NCI-H774 (cell line): ENCODE measurements at places on chromosomes 2 and 18.
A peak's percentile ranks its signal among the peaks of the same experiment; 100 is the strongest.

GRCh38 chr2:233965032-233965603 is 47.9 kb downstream of the TRPM8 start:
- DNase-seq, result no peak

DNA sequence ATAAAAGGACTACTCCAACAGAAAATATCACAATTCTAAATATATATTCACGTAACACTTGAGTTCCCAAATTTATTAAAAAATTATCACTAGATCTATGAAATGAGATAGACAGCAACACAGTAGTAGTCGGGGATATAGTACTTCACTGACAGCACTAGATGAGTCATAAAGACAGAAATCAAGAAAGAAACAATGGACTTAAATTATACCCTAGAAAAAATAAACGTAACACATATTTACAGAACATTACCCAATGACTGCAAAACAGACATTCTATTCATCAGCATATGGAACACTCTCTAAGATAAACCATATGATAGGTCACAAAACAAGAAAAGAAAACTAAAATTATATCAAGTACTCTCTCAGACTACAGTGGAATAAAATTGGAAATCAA is 429.4 kb downstream of the MBD2 start:
- DNase-seq, result no peak

- DNase-seq, result peak; percentile 21
These were observed 1.8 kb upstream of the AGBL5 start for GRCh38 chr2:27049422-27050280.

DNA sequence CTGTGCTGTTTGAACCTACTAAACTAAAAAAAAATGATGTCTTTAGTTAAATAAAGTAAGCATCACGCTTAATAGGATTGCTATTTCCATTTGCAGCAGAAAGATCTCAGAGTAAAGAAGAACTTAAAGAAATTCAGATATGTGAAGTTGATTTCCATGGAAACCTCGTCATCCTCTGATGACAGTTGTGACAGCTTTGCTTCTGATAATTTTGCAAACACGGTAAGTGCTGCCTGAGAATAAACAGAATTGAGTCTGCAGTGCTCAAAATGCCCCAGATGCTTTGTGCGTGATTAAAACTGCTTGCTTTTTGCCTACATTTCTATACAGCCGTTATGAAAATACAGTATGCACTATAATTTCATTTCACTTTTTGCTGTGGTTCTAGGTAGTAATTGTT is 3.9 kb downstream of the CDCA7 start:
- no peak for DNase-seq

DNA sequence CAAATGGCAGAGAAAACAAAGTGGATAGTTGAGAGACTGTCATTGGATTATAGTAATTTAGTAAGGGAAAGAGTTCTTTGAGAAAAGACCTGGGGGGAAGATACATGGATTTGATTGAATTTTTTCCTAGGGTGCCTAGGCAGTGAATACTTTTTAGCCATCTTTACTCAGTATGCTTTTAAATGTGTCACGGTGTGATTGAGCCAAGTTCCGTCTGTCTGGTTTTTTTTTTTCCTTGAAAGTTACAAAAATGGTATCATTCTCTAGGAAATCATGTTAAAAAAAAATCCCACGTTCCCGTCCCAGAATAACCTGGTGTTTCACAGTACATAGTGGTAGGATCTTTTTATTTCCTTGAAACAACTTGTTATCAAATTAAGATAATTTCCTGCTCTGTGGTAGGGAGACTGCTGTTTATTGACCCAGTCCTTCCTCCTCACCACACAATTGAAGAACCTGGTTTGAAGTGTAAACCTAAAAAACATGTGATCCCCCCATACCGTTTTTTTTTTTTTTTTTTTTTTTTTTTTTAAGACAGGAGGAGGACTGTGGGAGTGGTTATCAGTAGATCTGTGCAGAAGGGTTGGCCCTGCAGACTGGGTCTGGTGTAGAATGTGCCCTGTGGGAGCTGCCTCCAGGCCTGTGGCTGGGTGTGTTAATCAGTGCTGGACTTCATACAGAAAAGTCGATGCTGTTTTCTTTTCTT is 55.1 kb downstream of the DGKD start:
- no peak for DNase-seq

- DNase-seq, result no peak
These were observed 909 bp downstream of the NFATC1 start for GRCh38 chr18:79396431-79397246.

DNA sequence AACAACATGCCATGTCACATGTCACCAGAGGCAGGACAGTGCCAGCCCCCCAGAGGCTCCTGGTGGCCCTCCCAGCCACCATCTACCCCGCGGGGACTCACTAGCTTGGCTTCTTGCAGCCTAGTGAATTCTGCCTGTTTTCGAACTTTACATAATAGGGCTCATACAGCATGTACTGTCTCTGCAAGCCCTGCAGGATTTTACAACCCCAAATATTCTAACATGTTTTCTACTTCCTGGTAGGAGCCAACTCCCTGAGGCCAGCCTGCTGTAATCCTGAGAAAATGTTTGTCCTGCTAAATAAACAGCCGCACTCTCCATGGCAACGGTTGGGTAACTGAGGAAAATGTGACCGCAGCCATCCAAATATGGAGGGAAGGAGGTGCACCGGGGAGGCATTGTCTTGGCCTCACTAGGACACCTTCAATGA is 2.7 kb downstream of the PER2 start:
- DNase-seq, result peak; percentile 74

GRCh38 chr2:133062931-133063665 is 393.1 kb upstream of the LYPD1 start:
- no peak for DNase-seq

DNA sequence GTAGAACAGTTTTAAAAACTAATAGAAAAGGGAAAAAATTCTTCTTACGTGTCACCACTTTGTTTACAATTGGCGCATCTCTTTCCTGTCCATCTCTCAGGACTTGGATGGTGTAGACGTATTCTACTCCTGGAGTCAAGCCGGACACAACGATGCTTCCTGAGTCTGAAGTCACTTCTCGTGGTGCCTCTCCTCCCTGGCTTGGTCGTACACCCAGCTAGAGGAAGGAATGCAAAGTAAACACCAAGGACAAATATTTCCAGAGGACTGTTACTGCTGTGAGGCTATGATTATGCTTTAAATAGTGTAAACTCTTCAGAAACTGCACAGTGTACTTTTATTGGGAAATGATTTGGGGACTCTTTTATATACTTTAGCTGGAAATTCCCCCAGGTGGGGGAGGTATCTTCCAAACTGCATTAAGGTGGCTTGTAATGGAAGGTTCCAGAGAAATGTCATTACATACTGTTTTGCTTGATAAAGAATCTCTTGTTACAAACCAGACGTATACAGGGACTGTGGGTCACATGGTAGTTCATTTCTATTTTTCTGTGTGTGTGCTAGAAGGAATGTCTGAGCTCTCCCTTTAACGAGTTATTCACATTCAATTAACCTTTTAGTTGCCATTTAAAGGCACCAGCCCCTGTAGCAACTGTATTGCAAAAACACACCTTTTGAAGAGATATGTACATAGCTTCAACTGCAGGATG is 38.1 kb downstream of the FN1 start:
- no peak for DNase-seq

DNA sequence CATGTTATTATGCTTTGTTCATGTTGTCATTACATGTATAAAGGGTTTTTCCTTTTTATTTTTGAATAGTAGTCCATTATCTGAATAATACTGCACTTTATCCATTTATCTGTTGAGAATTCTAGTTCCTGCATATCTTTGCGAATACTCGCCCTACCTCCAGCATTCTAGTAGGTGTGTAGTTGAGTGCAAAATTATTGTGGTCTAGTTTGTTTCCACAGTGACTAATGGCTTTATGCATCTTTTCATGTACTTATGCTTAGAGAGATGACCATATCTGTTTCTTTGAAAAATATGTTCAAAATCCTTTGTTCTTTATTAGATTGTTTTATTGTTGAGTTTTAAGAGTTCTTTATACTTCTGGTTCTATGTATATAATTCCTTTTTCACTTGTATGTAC is 48.8 kb downstream of the EIF5B start:
- DNase-seq, result no peak

- no peak for DNase-seq
These were observed 28.9 kb downstream of the ABCB11 start for GRCh38 chr2:169002161-169002738.

- DNase-seq, result no peak
These were observed 188.2 kb downstream of the MTX2 start for GRCh38 chr2:176457481-176457880.

DNA sequence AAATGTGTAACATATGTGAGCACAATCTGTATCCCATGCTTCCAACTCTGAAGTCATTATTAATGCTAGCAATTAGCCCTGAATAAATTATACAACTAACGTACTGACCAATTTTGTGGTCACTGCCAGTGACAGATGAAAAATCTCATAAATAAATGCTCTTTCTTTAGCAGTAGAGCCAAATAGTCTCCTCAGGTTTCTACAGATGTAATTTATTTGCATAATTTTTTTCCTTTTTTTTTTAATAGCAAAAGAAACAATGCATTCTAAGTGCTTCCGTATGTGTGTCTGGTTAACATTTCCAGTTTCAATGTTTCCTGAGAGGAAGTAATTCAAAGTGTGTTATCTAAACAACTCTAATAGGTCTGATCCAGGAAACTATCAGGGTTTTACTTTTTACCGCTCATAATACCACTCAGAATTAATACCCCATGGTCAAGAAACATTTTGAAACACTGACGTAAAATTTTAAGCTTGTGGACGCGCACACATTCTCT is 108.4 kb downstream of the MEP1B start:
- DNase-seq, result no peak

- DNase-seq, result no peak
These were observed 240.1 kb upstream of the HDAC4 start for GRCh38 chr2:239640676-239641578.

DNA sequence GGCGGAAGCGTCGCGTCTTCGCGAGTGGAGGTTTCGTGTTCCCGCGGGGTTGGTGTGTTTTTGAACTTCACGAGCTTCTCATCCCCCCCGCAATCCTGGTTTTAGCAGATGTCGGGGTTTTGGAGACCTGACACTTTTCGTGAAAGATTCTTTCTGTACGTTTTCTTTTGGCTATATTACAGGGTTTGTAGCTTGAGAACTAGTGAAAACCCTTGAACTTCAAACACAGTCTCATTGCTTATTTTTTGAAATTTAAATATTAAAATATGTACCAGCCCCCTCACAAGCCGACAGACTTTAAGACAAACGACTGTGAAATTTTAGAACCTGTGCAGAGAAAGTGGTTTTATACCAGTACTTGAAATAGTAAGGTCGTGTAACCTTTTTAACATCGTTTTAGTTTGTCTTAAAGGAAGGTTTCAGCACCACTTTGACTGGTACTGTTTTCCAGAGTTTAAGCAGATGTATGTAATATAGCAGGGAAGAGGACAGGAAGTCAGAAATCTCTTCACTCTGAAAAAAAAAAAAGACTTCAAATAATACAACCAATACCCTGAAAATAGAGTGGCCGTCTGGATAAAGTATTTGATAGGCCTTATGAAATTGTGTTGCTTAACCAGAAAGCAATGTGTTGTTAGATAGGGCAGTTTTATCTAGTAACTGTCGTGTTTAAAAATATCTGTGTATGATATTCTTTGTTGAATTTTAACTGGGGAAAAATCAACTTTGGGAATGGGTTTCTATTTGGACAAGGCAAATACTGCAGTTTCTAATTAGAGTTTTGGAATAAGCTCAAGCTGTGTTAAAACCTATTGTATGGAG is 1.4 kb downstream of the SPATS2L start:
- no peak for DNase-seq

DNA sequence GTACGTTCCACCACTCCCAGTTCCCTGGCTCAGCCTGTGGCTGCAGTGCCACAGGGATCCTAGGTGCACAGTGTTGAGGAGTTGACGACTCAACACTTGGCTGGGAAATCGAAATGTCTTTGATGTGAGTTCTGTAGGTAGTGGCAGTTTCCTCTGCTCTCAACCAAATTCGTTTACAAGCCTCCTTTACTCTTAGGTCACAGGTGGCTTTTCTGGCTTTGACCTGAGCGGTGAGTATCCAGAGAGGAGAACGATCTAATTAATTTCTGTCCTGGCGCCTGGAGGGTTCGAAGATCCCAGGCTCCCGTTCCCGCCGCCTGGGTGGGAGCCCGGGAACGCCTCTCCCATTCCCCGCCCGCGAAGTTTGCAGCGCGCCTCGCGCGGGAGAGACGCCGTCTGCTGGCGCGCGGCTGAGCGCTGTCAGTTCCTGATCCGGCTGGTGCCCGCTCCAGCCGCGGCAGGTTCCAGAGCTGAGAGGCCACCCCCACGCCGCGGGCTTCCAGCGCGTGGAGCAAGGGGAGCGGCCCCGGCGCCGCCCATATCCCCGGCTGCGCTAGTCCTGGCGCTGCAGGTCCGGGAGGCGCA is at the start of gene LAMA3:
Gene LAMA3 (plus strand): TSS at position 423 of the 585 bp plus-strand sequence. CDS start 231 bp downstream, outside the sequence.
- peak; percentile 39 for DNase-seq

GRCh38 chr2:54810246-54810645 is 86.8 kb downstream of the EML6 start:
- DNase-seq, result no peak

- no peak for DNase-seq
These were observed 74.4 kb downstream of the TMEM18 start for GRCh38 chr2:602571-603359.

DNA sequence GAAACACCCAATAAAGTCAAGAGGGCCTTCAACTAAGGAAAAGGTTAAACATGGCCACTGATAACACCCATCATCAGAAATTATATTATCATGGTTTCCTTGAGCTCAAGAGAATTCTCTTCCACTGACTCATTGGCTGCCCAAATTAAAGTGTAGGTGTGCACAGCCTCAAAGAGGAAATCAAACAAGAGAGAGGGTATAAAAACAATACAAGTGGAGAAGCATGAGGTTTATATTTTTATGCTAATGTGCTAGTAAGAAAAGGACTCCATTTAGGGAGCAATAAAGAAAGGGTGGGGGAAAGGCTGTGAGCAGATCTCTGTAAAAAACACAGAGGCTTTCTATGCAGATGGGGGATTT is 168.8 kb upstream of the VRK2 start:
- peak; percentile 25 for DNase-seq

- peak; percentile 51 for DNase-seq
These were observed 30.9 kb upstream of the REEP1 start for GRCh38 chr2:86368161-86368824.

DNA sequence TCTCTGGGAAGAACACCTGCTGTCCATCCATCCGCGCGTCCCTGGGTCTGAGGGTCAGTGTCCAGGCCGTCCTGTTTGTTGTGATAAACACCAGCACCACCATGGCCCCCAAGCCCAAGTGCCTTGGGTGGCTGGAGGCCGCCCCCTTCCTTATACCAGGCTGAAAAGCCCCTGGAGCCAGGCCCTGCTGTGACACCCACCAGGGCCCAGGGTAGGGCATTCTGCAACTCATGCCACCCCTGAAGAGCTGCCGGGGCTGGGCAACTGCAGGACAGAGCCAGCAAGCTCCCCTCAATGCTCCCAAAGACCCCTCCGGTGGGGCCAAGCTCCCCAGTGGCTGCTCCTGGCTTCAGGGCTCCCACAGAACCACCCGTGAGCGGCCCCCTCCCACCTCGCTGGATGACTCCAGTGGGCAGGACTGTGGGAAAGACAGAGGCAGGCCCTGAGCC is 31.9 kb upstream of the SNED1 start:
- DNase-seq, result no peak

DNA sequence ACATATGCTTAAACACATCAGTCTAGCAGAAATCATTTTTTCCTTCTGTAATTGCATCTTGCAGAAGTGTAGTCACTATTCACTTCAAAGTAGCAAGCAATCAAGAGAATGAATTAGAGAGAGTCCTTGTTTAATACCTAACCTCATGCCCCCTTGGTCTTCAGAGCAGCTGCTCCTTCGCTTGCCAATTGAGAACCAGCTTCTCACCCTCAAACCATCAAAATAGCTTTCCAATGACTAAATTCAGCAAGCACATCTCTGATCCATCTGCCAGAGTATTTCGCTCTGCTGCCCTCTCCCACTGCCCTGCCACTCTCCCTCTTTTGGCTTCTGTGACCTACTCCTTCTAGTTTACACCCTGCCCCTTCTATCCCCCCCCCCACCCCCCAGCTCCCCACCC is 120.7 kb upstream of the AGAP1 start:
- no peak for DNase-seq
